ENCODE measurements at places on chromosomes 4 and X.

DNA sequence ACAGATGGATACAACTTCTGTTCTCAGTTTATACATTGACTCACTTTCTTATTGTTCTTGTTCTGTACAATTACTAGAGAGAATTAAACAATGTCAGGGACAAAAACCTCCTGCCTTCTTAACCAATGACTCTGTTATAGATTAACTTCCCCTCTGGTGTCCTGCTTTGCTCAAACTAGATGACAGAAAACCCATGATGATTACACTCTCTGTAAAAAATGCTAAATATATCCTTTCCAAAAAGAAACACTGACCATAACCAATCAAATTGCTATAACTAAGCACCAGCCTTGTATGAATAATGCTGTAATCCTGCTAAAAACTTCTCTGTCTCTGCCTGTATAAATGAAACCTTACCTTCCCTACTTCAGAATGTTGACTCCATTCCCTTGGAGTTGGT is 29.8 kb upstream of the IL13RA2 start:
- DNase-seq, result no peak
- no peaks in the 10 kb centered on the region for H3K4me1 ChIP-seq
- H3K4me3 ChIP-seq, result no peak overlapping the region

- H3K27ac ChIP-seq, result no peak overlapping the region
- H3K4me3 ChIP-seq, result no peak overlapping the region
- no peak for DNase-seq
- H3K4me1 ChIP-seq, result no peaks in the 10 kb centered on the region
- H3K27me3 ChIP-seq, result peaks cover 87% of the 10 kb centered on the region
- H3K36me3 ChIP-seq, result no peaks in the 10 kb centered on the region
These were observed 100.9 kb upstream of the ATP6AP2 start for GRCh38 chrX:40479777-40480318.

DNA sequence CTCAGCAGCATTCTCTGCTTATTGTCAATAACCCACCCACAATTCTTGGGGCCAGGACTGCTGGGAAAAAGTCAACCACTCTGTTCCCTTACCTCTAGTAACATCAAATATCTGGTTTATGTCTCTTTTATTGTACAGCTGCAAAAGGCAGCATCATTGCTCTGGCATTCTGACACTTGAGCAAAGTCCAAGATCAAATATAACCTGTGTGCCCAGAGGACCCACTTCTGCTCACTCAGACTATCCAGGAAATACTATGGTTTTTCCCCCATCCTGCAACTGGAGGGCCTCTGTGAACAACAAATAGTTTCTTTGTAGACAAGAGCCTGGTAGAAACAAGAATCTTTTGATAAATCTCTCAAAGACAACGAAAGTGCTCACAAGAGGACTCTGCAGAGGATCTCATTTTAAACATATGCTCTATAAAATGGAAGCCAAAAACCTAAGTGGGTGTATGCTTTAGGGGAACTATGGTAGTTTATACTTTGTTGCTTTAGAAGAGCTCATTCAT is 154.7 kb downstream of the RAB28 start:
- H3K27me3 ChIP-seq, result no peaks in the 10 kb centered on the region
- H3K27ac ChIP-seq, result no peak overlapping the region
- H3K4me1 ChIP-seq, result no peaks in the 10 kb centered on the region
- no peaks in the 10 kb centered on the region for H3K36me3 ChIP-seq

GRCh38 chr4:8101213-8102075 is 57.2 kb downstream of the ABLIM2 start:
- DNase-seq, result no peak
- no peaks in the 10 kb centered on the region for H3K36me3 ChIP-seq
- no peaks in the 10 kb centered on the region for H3K4me1 ChIP-seq
- H3K27ac ChIP-seq, result no peak overlapping the region
- no peak overlapping the region for H3K4me3 ChIP-seq

- no peak for DNase-seq
- peaks cover 7% of the 10 kb centered on the region for H3K4me1 ChIP-seq
- no peaks in the 10 kb centered on the region for H3K27me3 ChIP-seq
- H3K36me3 ChIP-seq, result no peaks in the 10 kb centered on the region
- peak overlapping the region; percentile 67 for H3K27ac ChIP-seq
These were observed 391 bp downstream of the UBL4A start for GRCh38 chrX:154486052-154486395.

DNA sequence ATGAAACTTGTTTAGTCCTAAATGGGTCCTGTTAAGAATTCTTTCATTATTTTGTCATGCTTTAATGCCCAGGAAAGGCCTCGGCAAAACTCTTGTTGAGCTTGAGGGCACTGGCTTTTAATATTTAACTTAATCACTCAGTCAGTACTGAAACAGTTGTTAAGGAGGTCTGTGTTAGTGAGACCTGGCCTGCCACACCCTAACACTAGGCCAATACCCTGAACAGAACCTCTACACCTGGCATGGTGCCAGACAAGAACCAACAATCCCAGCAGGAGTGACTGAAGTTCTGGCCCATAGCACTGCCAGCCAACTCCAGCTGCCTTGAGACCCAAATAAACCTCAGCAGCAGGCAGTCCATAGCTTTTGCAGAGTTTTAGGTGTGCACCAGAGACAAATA is 85.7 kb upstream of the ITM2A start:
- no peaks in the 10 kb centered on the region for H3K4me1 ChIP-seq
- H3K36me3 ChIP-seq, result no peaks in the 10 kb centered on the region
- no peak for DNase-seq
- H3K4me3 ChIP-seq, result no peak overlapping the region
- H3K27ac ChIP-seq, result no peak overlapping the region

- no peaks in the 10 kb centered on the region for H3K27me3 ChIP-seq
- no peaks in the 10 kb centered on the region for H3K36me3 ChIP-seq
- no peak overlapping the region for H3K4me3 ChIP-seq
- no peaks in the 10 kb centered on the region for H3K4me1 ChIP-seq
These were observed 104.2 kb upstream of the MSX1 start for GRCh38 chr4:4755306-4755705.

DNA sequence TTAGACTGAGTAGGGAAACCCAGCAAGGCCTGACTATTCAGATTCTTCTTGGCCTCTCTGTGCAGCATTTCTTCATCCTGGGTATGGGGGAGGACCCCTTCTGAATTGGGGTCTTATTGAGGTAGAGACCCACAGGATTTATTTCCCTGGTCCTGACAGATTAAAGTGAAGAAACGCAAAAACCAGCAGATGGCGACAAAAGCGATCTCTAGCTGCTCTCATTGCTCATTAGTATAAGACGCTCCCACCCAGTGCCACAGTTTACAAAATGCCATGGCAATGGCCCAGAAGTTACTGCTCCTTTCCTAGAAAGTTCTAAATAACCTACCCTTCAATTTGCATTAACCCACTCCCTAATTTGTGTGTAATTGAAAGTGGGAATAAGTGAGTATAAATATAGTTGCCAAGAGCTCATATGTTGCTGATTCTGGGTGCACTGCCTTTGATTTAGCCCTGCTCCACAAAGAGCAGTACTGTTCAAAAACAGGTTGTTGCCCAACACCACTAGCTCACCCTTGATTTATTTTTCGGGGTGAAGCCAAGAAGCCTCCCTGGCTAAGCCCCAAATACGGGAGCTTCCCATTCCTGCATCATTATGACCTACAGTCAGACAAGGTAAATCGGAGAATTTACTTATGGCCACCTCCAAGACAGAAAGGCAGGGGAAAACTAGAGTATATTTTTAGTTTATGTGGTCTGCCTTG is 3.7 kb upstream of the BEX4 start:
- peaks cover 41% of the 10 kb centered on the region for H3K27me3 ChIP-seq
- no peaks in the 10 kb centered on the region for H3K4me1 ChIP-seq
- no peak overlapping the region for H3K4me3 ChIP-seq

DNA sequence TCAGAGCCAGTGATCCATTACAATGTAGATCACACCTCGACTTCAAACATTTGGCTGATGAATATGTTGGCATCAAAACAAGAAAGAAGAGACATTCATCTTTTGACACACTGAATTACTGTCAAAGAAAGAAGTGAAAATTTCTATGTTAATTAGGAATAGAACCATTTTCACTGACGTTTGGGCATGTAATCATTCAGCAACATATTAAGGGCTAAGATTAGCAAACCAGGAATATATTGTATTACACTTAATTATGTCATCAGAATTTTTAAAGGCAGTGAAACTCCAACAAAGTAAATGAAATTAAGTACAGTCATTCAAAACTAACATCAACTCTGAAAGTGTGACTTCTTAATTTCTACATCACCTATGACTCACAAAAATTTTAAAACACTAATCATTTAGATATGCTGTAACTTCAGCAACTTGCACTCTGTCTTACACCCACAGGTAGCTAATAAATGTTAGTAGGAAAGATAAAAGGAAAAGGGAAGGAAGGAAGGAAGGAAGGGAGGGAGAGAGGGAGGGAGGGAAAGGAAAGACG is 1.4 kb upstream of the SMR3A start:
- no peaks in the 10 kb centered on the region for H3K36me3 ChIP-seq
- H3K4me3 ChIP-seq, result no peak overlapping the region
- H3K27me3 ChIP-seq, result no peaks in the 10 kb centered on the region
- H3K27ac ChIP-seq, result no peak overlapping the region

GRCh38 chrX:135295238-135295943 is 13.9 kb upstream of the ETDC start:
- H3K4me3 ChIP-seq, result peak overlapping the region; percentile 1
- peaks cover 8% of the 10 kb centered on the region for H3K27me3 ChIP-seq
- no peak for DNase-seq

GRCh38 chr4:139153411-139154133 is 23.4 kb downstream of the ELF2 start:
- H3K4me1 ChIP-seq, result no peaks in the 10 kb centered on the region
- no peak overlapping the region for H3K27ac ChIP-seq
- no peak overlapping the region for H3K4me3 ChIP-seq
- no peaks in the 10 kb centered on the region for H3K27me3 ChIP-seq

DNA sequence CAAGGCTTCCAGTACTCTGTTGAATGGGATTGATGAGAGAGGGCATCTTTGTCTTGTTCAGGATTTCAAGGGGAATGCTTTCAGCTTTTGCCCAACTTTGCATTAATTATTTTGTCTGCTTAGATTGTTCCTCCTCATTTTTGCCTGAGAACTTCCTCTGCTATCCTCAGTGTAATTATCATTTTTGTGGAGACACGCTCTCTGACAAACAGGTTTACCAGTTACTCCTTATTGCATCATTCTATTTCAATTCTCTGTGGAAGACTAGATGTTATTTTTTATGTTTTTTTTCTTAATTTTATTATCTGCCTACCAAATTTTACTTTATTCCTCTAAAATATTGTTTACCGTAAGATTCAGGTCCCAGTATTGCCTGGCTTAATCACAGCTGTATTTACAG is 349.2 kb downstream of the ADGRL3 start:
- H3K36me3 ChIP-seq, result no peaks in the 10 kb centered on the region
- H3K4me1 ChIP-seq, result no peaks in the 10 kb centered on the region
- H3K4me3 ChIP-seq, result no peak overlapping the region

DNA sequence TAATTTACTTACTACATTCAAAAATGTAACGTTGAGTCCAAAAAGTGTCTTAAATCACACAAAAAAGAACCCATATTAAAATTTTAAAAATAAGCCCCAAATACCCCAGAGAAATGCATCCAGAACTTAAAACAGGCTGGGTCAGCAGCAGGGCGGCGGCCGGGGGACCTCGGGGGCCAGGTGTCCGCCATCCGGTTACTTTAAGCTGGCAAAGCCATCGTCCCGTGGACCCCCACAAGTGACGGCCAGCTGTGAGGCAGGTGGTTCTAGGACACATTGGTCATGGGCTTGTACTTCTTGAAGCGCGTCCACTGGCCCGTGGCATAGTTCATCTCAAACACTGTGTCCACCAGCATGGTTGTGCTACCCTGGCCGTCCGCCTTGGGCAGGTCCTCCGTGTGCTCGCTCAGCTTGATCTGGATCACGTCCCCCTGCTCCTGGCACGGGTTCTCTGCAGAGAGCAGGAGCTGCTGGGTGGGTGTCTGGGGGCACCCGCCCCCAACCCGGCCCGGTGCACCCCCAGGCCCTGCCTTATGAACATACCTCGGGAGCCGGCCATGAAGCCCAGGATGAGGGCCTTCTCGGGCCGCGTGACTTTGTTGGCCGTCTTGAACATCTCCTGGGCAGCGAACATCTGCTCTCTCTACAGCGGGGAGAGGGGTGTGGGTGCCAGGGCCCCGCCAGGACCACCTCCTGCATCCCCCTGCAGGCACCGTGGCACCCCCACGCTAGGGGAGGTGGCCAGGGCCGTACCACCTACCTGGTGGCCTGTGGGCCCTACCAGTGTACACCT is 25.5 kb downstream of the NELFA start:
- no peak overlapping the region for H3K4me3 ChIP-seq
- H3K27me3 ChIP-seq, result no peaks in the 10 kb centered on the region
- DNase-seq, result no peak

DNA sequence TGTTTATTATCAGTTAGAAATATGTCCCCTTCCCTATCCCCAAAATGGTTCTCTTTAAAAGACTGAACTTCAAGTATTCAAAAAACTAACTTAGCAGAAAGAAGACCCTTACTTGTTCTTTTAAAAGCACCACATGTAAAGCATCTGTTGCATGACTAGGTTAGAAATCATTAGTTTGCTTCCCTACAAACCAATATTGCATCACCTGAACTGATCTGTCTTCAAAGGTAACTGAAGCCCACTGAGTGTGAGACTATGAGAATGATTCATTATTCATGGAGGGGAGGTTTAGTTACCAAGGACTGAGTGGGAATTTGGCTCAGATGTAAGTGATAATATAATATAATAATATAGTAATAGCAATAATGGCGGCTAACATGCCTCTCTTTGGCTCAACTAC is 231.7 kb downstream of the SPRY1 start:
- no peaks in the 10 kb centered on the region for H3K4me1 ChIP-seq
- H3K27me3 ChIP-seq, result no peaks in the 10 kb centered on the region
- H3K36me3 ChIP-seq, result no peaks in the 10 kb centered on the region
- H3K27ac ChIP-seq, result no peak overlapping the region

- H3K27me3 ChIP-seq, result no peaks in the 10 kb centered on the region
- H3K36me3 ChIP-seq, result no peaks in the 10 kb centered on the region
- no peak for DNase-seq
- H3K4me1 ChIP-seq, result no peaks in the 10 kb centered on the region
These were observed 69.4 kb downstream of the HMGB2 start for GRCh38 chr4:173264684-173265185.

DNA sequence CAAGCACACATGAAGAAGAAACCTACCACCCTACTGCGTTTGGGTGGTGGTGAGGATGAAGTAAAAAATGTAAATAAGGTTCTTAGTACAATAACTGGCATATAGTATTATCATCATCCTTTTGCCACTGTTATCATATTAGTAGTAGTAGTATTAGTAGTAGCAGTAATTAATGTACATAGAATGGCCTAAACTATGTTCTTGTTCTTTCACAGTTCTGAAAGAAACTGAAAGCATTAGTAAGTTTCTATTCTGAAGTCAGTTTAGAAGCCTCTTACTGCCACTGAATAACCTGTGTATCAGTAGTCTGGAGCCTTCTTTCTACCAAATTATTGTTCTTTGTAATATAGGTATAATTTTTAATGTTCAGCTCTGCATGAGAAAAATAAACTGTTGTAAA is 21.0 kb downstream of the COL4A6 start:
- no peak for DNase-seq
- H3K27ac ChIP-seq, result no peak overlapping the region
- no peak overlapping the region for H3K4me3 ChIP-seq

GRCh38 chrX:2705046-2705832 is 14.1 kb downstream of the CD99 start:
- no peak overlapping the region for H3K4me3 ChIP-seq
- H3K27me3 ChIP-seq, result no peaks in the 10 kb centered on the region
- no peaks in the 10 kb centered on the region for H3K4me1 ChIP-seq
- no peak overlapping the region for H3K27ac ChIP-seq

- no peaks in the 10 kb centered on the region for H3K4me1 ChIP-seq
- no peaks in the 10 kb centered on the region for H3K27me3 ChIP-seq
- H3K36me3 ChIP-seq, result no peaks in the 10 kb centered on the region
- peak within 1 kb of the TSS; percentile 44 for H3K4me3 ChIP-seq
These were observed at the start of gene NPY5R for GRCh38 chr4:163343604-163344146. TSS of gene NPY5R (plus strand) at chr4:163343892. CDS start at chr4:163350274, 6,382 bp downstream.
